ENCODE measurements at places on chromosomes 4 and X.
A peak's percentile ranks its signal among the peaks of the same experiment; 100 is the strongest.

GRCh38 chrX:106917830-106918500 is 2.2 kb upstream of the CLDN2 start:
- DNase-seq: no peak

- DNase-seq: no peak
Measured at GRCh38 chr4:26570596-26570995, 13.3 kb upstream of the TBC1D19 start.

DNA sequence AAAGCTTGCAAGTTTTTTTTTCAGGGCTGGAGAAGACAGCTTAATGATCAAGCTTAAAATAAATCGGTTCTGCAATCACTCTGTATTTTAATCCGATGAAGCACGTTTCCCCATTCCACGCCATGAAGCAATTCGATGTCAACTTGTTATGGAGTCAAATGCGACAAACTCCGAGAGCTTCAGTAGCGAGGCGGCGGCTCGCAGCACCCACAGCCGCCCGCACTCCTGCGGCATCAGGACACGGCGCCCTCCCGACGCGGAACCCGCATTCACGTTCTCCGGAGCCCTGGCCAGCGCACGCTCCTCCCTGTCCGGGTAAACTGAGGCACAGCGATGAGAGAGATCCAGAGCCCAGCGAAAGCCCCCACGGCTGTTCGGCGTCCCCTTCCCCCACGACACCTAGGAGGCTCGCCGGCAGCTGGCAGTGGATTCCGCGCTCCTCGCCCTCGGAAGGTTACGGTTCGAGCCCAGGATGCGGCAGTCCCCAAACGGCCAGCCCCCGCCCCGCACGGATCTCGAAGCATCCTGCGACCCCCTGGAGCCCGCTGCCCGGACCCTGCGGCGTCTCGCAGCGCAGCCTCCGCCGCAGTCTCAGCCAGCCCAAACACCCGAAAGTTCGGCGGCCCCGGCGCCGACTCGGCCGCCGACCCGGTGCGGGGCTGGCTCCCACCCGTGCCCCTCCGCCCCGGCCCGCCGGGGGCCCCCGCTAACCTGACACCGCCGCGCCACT is 507 bp downstream of the MFAP3L start:
- DNase-seq: no peak

GRCh38 chr4:29558789-29559188 is 1161.4 kb upstream of the PCDH7 start:
- DNase-seq: no peak

DNA sequence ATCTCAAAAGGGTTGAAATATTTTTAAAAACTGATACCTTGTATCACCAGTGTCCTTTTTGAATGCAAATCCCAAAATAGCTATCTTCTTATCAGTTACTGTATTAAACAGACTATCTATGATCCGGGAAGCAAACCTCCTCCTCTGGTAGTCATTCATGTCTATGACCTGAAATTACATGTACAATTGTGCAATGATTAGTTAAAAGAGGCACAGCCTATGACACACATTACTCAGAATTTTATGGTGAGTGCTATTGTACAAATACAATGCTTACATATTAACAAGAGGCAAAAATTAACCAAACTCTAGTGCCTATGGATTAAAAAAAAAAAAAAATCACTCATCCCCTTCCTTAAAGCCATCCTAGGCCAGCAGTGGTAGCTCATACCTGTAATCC is 21.7 kb downstream of the UGDH start:
- no peak for DNase-seq

GRCh38 chr4:106618956-106619355 is 250.4 kb upstream of the GIMD1 start:
- DNase-seq: no peak

- no peak for DNase-seq
Measured at GRCh38 chrX:115408771-115409400, 119.4 kb downstream of the LUZP4 start.

DNA sequence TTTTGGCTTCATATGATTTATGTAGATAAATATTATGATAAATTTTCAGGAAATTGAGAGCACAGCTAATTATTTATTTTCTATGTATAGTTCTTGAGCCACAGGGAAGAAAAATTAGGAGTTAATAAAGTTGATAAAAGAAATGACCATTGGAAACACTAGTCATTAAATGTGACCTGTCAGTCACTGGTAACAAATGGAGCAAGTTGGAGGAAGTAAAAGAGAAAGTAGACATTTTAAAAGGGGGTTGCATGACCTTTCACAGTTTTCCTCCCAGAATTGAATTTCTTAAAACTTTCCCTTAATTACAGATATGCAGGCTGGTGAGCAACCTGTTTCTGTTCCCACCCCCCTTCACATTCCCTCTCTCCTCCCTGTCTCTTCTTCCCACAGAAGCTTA is 5.3 kb downstream of the SMIM9 start:
- no peak for DNase-seq

DNA sequence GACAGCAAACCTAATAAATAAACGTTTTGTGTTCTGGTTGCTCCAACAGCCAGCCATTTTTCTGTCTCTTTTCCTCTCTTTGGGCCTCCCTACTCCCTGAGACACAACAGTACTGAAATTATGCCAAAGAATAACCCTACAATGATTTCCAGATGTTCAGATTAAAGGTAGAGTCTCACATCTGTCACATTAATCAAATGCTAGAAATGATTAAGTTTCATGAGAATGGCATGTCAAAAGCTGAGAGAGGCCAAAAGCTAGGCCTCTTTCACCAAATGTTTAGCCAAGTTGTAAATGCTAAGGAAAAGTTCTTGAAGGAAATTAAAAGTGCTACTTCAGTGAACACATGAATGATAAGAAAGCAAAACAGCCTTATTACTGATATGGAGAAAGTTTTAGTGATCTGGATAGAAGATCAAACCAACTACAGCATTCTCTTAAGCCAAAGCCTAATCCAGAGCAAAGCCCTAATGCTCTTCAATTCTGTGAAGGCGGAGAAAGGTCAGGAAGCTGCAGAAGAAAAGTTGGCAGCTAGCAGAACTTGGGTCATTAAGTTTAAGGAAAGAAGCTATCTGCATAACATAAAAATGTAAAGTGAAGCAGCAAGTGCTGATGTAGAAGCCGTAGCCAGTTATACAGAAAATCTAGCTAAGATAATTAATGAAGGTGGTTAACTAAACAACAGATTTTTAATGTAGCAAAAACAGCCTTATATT is 182.1 kb upstream of the NUDT6 start:
- no peak for DNase-seq

- DNase-seq: no peak
Measured at GRCh38 chr4:112238833-112239232, 7.2 kb downstream of the AP1AR start.

- DNase-seq: no peak
Measured at GRCh38 chrX:47880927-47881326, 44.2 kb downstream of the ZNF81 start.

- DNase-seq: no peak
Measured at GRCh38 chrX:5399403-5399802, 829.3 kb downstream of the NLGN4X start.

GRCh38 chr4:4651811-4652755 is 110.2 kb upstream of the STX18 start:
- DNase-seq: no peak

GRCh38 chr4:77742054-77742453 is 77.1 kb downstream of the CNOT6L start:
- DNase-seq: no peak

- DNase-seq: no peak
Measured at GRCh38 chr4:147453561-147454141, 27.2 kb upstream of the EDNRA start.

DNA sequence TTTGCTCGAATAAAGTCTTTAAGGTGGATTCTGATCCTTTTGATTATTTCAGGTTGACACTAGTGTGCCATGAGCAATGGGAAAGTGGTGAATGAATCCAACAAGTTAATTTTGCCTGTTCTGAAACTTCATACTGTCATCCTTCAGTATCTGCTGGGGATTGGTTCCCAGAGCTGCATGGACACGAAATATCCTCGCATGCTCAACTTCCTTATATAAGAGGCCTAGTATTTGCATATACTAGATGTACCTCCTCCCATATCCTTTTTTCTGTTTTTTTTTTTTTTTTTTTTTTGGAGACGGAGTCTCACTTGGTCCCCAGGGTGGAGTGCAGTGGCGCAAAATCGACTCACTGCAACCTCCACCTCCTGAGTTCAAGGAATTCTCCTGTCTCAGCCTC is 23.0 kb upstream of the PDS5A start:
- DNase-seq: no peak

DNA sequence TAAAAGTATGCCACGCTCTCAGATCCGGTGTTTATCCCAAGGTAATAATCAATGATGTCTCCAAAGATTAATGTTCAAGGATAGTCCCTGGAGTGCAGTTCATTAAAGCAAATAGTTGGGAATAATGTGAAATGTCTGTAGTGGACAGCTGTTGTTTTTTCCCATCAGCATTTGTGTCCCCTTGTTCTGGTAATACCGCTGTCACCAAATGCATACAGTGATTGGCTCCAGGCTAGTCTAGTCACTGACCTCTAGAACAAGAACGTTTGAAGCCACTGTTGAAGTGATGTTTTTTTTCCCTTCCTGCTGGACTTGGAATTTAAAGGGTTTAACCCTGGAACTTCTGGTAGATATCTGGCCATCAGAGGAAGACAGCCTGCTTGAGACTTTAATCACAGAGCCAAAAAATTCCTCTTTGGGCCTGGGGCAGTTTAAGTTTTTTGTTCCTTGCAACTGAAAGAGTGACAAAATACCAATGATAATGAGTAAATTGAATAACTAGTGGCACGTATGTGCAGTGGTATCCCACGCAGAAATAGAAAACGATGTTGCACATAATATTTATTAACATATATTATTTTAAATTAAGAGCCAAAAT is 30.6 kb downstream of the HSD17B11 start:
- no peak for DNase-seq

- DNase-seq: no peak
Measured at GRCh38 chr4:10821826-10822225, 137.3 kb upstream of the CLNK start.

- no peak for DNase-seq
Measured at GRCh38 chr4:169376421-169376820, 105.7 kb upstream of the SH3RF1 start.

DNA sequence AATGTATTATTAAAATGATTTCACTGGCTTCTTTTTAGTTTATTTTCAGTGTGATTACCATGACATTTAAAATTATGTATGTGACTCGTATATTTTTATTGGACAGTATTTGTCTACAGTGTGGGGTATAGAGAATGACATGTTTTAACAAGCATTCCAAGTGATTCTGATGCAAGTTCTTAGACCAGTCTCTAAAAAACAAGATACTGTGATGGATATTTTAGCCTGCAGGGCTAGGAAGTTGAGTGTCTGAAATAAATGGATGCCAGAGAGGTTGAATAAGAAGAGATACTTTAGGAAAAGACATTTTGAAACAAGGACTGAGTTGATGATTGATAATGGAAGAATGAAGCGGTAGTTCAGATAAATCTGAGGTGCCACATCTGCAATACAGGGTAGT is 3.5 kb upstream of the MAD2L1 start:
- DNase-seq: no peak

GRCh38 chr4:174538123-174538875 is 16.0 kb upstream of the HPGD start:
- peak; percentile 6 for DNase-seq

GRCh38 chrX:111483135-111483534 is 28.3 kb upstream of the SERTM2 start:
- DNase-seq: no peak

- DNase-seq: no peak
Measured at GRCh38 chr4:6893449-6894085, 16.1 kb upstream of the TBC1D14 start.

- DNase-seq: no peak
Measured at GRCh38 chrX:70253377-70254062, 6.5 kb downstream of the P2RY4 start.

DNA sequence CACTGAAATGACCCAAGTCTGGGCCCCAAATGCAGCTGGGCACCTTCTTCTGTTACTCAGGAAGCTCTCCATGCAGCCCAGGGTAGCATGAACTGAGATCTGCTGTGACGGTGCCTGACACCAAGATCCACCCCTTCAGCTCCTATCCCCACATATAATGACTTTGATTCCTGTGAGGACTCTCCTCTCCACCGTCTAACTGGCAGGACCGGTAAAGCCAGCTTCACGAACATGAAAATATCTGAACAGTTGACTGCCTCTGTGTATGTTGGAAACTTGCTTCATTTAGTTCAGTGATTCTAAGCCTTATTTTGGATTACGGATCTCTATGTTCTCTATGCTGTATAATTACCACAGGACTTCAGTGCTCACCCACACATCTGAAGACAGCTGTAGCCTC is 115.5 kb upstream of the TMEM150C start:
- DNase-seq: no peak

GRCh38 chr4:177271915-177272766 is 37.5 kb upstream of the NEIL3 start:
- DNase-seq: no peak

DNA sequence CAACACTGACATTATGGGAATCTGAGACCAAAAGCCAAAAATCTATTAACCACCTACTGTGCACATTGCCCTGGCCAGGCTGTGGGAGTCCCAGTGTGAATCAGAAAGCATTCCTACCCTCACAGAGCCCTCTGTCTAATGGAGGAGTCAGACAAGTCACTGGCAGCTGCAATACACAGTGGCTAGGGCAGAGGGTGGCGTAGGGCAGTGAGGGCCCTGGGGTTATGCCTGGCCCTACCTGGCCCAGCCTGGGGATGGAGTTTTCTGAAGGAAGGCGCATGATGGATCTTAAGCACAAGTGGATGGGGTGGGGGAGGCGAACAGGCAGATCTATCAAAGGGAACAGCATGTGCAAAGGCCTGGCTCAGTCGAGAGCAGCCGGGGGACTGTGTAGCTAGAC is 10.8 kb downstream of the JAKMIP1 start:
- no peak for DNase-seq

DNA sequence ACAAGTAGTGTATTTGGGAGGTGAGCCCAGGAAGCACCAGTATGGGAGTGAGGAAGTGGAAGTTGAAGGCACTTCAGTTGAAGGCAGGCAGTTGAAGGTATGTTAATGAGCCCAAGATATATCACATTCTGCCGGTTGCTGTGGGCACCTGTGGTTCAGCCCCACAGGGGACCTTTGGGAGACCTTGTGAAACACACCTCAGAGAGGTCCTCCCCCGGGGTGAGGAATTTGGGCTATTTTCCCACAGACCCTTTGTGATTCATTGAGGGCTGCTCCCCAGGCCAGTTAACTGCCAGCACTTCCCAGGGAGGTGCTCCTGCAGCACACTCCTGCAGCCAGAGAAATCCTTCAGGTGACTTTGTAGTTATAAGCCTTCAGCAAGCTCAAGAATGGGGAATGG is 45.9 kb downstream of the PTCHD1 start:
- DNase-seq: no peak
